ENCODE measurements at places on chromosomes 4 and X.

GRCh38 chrX:70117738-70118137 lies 15.5 kb upstream of the IGBP1 start:
- no peak for DNase-seq

DNA sequence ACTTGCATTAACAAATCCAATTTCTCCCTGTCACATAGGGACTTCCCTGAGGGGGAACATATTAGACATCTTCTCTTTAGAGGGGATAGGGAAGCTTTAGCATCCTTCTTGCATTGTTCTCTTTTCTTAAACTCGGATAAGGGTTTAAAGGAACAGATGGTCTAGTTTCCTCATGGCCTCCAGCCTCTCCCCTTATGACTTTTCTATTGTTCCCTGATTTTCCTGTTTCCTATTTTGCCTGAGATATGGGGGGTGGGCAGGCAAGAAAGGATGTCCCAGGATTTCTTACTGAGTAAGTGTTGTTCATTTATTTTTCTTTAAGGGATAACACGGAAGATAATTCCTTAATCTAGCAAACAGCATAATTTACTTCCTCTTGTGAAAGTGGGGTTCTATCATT lies 107.7 kb upstream of the MAGEE2 start:
- no peak for DNase-seq

- DNase-seq = no peak
These were observed 83.6 kb upstream of the TTC29 start for GRCh38 chr4:147029296-147029695.

DNA sequence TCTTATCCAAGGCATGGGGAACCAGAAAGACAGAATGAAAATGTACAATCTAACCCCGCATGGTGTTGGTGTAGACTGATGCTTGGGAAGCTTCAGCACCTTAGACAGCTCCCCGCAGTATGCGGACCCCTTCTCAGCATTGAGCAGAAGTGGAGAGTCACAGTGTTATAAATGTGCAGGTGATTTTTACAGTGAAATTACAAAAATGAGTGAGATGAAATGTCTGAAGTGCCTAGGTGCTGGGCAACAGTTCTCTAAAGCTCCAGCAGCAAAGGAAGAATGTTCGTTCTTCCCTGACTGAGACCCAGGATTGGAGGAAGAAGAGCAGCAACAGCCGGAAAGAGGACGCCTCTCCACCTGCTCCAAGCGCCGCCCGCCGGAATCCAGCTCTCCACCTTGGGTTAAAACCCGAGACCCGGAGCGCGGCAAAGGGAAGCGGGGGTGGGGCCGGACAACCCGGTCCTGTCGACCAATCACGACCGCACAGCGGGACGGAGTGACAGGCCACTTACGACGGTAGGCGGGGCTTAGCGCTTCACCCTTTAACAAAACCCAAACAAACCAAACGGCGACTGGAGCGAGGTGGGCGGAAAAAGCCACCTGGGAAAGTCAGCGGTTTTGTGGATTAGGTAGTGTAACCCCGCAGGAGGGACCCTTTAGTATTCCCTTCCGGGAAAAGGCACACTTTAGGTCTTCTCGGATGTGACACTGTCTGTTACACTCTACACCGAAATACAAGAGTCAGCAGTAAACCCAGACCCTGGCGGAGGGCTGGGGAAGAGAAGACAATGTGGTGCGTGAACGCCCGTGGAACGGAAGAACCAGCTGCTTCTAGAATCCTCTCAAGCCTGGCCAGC lies at the start of gene GLRA3:
Gene GLRA3 (minus strand): TSS at position 403 of the 857 bp plus-strand sequence. CDS start 436 bp downstream, outside the sequence.
- peak; percentile 6 for DNase-seq

DNA sequence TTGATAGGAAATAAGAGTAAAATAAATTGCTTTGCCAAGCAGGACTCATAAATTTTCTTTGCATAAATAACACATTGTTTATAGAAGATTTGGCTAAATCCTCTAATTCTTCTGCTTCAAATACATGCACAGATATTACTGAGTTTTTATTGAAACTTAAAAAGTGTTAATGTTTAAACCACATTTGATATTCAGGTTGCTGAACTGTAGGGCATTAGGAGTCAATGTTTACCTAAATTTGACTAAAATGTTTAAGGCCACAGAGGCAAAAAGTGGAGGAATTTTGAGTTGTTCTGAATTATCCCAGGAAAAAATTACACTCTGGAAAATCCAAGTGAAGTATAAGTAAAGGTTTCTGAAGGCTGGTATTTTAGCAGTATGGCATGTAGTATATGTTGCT lies 78.7 kb downstream of the FIP1L1 start:
- no peak for DNase-seq

DNA sequence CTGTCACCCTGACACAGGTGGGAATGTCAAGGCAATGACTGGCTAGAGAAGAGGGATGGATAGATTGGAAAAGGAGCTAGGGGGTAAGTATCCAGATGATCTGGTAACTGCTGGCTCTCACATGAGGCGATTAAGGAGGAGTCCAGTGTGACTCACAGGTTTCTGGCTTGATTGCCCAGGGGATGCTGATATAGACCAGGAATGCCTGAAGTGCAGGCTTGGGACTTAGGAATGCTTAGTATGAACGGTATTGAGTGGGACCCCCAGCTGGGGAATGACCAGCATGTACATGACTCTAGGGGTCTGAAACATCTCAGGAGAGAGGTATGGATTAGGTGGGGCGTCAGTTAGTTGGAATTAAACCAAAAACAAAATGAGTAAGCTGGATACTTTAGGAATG lies 65.8 kb upstream of the PRPS1 start:
- no peak for DNase-seq

DNA sequence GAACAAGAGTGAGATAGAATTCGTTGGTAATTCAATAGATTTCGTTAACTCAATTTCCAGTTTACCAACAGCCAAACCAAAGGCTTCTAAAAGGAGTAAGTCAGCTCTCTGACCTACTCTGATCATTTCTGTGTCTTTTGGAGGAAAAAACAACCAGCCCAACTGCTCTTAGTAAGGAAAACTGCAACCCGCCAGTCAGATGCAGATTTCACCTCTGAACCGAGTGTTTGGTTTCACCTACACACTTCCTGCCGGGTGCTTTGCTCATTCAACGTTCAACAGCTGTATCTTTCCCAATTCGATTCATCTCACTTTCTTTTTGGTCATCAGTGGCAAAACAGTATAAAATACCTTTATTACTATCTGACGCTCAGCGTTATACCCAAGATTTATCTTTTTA lies 24.5 kb downstream of the TMSB4X start:
- DNase-seq = peak; percentile 46

DNA sequence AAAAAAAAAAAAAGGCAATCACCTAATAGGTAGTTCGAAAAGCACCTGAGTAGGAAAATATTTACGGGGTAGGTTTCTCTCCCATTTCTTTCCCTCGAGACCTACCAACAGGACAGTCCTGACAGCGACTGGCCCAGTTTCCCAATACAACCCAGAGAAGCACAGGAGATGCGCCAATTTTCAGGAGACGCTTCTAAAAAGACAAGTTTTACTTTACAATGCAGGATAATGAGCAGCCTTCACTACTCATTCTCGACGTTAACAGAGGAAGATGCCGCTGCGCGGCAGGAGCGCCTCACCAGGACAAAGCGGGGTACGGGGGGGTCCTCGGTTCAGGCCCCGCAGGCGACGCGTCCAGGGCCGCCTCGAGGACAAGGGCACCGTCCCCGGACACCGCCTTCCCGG lies 708 bp downstream of the BCLAF3 start:
- no peak for DNase-seq

GRCh38 chr4:174516794-174517193 lies 5.5 kb downstream of the HPGD start:
- no peak for DNase-seq

- no peak for DNase-seq
These were observed 227.1 kb downstream of the ADGRL3 start for GRCh38 chr4:61427099-61427817.

GRCh38 chrX:118726887-118727685 lies at the start of gene IL13RA1:
Gene IL13RA1 (plus strand): TSS chrX:118727606. CDS start chrX:118727639, 33 bp downstream.
- peak; percentile 24 for DNase-seq

- no peak for DNase-seq
These were observed 14.7 kb downstream of the BCORL1 start for GRCh38 chrX:129997086-129997485.

DNA sequence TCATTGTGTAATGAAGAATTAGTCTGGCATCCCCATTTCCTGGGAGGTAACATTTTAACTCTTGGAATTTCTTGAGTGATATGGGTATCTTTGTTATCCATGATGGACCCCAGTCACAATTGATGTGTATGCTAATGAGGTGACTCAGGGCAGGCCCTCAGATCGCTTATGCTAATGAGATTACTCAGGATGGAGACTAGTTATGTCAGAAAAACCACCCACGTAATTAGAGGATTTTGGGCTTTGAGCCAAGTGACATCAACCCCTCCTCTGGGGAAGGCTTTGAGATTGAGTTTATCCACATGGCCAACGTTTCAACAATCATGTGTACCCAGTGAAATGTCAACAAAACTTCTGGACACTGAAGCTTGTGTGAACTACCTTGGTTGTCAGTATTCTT lies 772.7 kb downstream of the STPG2 start:
- DNase-seq = no peak

DNA sequence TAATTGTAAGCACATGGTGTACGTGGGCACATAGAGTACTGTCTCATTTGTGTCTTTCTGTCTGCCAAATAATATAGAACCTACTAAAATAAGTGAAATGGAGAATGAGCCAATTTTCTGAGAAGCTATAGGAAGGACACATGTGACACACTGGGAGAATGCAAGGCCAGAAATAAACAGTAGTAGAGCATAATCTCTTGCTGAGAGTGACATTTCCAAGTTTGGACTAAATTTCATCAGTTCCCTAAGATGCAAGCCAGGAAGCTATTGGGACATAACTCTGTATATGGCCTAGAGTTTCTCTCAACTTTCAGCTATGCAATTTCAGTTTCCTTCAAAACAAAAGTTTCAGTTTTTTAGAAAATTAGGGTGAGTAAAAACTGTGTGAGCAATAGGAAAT lies 638.7 kb downstream of the PCDH18 start:
- DNase-seq = no peak

DNA sequence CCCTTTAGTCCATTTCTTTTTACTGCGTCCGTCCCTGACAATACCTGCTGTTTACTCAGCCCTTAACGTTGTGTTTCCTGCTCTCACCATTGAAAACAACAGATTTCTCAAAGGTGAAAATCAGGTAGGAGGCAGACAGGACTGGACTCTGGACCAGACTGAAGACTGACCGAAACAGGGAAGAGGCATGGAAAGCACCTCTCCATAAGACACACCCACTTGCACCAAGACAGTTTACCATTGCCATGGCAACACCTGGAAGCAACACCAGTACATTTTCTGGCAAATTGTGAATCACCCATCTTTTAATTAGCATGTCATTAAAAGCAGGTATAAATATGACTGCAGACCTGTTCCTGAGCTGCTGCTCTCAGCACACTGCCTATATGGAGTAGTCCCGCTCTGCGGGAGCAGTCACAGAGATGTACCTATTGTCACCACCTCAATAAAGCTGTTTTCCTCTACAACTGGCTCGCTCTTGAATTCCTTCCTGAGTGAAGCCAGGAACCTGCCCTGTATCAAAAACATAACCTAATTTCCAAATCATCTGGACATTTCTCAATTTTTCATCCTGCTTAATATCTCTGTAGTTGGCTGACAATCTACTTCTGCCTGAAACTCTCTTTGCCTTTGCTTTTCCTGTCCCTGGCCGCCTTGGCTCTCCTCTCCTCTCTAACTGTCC lies 117.0 kb downstream of the RNF150 start:
- DNase-seq = no peak

- no peak for DNase-seq
These were observed 362.0 kb downstream of the CBLL2 start for GRCh38 chrX:22634751-22635150.

DNA sequence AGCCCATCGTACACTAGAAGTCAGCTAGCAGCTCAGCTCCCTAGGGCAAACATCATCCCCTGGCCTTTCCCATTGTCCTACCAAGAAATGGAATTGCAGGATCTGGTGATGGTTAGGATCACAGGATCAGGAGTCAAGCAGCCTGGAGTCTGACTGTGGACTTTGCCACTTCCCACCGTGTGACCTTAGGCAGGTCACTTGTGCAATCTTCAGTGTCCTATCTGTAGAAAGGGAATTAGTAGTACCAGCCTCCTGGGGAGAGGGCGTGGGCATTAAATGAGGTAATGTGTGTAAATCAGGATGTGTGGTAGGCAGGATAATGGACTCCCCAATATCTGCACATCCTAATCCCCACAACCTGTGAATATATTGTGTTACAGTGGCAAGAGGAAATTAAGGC lies 38.6 kb upstream of the APLN start:
- DNase-seq = no peak

GRCh38 chrX:48910926-48911411 lies 477 bp downstream of the SLC35A2 start:
- no peak for DNase-seq

- no peak for DNase-seq
These were observed 56.1 kb downstream of the LUZP4 start for GRCh38 chrX:115345615-115346014.

DNA sequence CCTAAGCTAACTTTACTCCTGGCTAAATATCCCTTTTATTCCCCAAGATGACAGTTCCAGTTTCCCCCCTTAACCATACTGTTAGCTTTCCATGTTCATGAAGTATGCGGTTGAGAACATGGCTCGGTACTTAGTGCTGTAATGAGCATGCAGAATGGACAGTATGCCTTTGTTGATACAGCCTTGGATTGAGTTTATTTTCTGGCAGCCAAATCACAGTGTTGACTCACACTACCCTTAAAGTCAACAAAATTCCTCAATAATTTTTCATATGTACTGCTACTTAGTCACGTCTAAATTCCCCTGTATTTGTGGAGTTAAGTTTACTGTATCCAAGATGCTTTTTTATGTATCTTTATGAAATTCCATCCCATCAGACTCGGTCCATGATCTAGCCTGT lies 1.4 kb upstream of the VEGFC start:
- DNase-seq = no peak

DNA sequence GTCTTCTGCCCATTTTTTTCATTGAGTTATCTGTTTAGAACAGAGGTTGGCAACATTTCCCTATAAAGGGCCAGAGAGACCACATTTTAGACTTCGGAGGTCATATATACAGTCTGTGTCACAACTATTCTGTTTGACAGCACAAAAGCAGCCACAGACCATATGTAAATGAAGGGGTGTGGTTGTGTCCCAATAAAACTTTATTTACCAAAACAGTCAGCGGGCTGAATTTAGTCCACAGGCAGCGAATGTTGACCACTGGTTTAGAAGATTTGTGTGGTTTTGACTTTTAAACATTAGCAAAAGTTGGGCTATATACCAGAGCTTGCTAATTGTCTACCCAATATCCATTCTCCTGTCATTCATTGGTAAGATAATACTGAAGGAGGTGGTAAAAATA lies 150.8 kb downstream of the AMELX start:
- DNase-seq = no peak

- no peak for DNase-seq
These were observed 18.8 kb upstream of the DSPP start for GRCh38 chr4:87589531-87589930.

- no peak for DNase-seq
These were observed 22.0 kb upstream of the PPARGC1A start for GRCh38 chr4:23911675-23912455.

All from stimulated activated naive CD8-positive, alpha-beta T cell treated with anti-CD3 and anti-CD28 coated beads, Interleukin-15, Interleukin-2, amounts not matched to agents 100 U/mL and 50 U/mL, for 24 hours (primary cell).